CD4-positive, alpha-beta T cell treated with Interleukin-6 for 4 hours (primary cell): ENCODE measurements at places on chromosomes 11 and 22.

- DNase-seq = no peak
These were observed 28.6 kb downstream of the ALG8 start for GRCh38 chr11:78110830-78111229.

DNA sequence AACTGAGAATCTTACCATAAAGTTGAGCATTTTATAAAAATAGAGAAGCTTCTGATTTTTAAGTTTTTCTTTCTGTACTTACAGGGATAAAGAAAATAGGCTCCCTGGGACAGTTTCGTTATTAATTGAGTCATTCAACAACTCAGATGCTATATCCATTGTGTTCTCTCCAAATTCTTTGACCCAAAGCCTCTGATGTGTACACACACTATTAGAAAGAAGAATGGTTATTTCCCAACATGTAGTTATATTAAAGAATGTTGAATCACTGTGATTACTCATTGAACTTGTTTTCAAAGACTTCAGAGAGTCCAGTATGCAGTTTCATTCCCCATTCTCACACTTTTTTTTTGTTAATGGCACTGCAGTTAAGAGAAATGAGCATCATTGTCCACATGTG lies 734.3 kb upstream of the ARHGAP42 start:
- no peak for DNase-seq

- DNase-seq = no peak
These were observed 84.4 kb downstream of the KCNQ1 start for GRCh38 chr11:2529173-2529572.

DNA sequence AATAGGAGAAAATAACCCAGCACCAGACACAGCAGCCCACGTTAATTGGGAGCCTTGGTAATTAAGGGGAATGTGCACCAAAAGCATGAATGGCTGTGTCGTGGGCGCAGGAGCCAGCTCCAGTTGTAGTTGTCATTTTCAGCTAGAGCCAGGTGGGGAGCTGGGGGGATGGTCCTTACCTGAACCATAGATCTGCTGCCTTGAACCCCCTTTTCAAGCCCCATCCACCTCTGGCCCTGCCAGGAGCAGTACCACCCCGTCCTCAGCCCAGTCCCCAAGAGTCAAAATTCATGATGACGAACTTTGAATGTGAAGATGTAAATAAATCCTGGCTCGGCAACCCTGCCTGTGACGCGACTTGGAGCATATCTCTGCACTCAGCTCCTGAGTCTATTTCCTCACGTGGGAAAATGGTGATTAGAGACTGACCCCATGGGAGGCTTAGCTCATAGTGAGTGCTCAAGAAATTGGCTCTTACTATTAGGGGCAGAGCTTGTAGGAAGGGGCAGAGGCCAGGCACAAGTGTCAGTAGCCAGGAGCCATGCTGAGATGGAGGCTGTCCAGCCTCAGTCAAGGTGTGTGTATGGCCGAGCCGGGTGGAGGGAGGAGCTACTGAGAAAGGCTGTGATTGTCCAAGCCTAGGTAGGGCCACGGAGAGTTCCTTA lies 794 bp upstream of the FXYD6 start:
- DNase-seq = no peak

DNA sequence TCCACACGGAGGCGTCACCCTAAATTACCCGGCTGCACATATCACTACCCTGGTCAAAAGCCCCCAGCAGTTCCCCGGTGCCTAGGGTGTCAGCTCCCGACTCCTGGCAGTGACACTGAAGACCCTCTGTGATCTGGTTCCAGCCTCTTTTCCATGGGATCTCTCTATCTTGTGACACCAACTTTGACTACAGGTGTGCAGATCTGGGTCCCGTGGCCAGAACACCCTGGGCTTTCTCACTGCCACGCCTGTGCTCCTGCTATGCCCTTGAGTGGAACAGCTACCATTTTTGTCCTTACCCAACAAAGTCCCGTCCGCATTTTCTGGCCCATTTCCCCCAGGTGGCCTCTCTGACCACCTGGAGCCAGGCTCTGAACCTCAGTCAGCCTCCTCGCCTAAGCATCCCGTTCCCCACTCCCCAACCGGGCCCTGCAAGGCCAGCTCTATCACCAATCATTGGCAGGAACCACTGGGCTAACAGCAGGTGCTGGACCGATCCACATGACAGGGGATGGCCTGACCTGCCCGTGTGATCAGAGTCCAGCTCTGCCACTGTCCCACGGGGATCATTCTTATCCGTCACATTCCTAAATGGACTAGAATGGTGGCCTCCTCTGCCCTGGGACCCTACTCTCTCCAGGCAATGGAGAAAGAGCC lies 20.7 kb upstream of the CBX7 start:
- no peak for DNase-seq

DNA sequence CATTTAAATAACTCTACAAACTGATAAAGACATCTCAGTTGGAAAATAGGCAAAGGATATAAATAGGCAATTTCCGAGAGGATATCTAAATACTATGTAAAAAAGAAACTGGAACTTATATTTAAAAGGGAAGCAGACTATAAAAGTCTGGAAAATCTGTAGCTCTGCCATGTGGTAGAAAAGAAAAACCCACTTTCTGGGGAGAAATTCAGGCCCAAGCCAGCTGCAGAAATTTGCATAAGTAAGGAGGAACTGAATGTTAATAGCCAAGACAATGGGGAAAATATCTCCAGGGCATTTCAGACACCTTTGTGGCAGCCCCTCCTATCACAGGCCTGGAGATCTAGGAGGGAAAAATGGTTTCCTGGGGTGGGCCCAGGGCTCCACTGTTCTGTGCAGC lies 97.8 kb upstream of the ZBED5 start:
- DNase-seq = no peak
